ENCODE measurements at places on chromosomes 7 and 10.

DNA sequence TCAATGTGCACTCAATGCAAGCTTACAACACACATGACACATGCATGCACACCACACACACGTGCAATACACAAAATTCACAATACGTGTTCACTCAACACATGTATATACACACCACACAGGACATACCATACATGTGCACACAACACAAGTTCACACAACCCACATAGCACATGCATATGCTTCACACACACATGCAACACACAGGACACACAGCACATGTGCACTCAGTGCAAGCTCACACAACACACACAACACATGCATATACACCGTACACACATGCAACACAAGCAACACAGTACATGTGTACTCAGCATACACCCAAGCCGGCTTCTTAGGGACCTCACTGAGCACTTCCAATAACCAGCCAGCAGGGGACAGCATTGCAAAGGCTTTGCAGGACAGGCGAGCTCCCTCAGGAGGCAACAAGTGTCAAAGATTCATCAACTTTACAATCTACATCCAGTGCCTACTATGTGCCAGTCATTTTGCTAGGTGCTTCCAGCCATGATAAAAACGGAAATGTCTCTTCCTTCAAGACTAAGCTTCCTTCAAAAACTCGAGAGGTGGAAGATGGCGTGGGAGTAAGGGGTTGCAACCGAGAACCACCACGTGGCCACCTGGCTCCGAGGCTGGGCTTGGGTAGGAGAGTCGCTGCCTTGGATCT is 61.1 kb downstream of the JCAD start:
- peak; percentile 38 for DNase-seq

DNA sequence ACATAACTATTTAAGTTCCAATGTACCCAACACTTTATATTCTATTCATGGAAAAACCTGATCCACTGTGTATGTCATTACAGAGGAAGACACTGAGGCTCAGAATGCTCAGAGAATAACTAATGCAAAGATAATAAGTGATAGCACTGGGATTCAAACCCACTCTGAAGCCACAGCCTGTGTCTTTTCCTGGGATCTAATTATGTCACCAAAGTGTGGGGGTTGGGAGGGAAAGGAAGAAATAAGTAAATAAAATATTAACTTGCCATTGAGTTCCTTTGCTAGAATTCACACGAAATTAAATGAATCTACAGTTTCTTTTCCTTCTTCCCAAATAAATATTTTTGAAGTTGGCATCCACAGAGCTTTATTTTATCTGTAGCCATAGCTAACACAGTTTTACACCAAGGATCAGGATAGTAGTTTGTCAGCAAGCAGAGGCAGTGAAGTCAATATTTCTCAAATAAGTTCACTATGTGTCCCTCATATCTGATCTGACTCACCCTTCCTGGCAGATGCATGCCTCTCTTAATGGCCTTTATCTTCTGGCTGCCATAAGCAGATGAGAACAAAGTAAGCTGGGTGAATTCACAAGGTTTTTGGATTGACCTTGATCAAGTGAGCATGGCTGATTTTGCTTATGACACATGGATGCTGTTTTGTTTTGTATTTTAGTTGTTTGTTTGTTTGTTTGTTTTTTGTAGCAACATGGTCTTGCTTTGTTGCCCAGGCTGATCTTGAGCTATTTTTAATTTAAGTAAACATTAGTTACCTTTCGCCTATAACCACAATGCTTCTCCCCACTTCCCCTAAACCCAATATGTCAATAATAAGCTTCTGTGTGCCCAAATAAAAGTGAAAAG is 6.3 kb downstream of the RAPGEF5 start:
- no peak for DNase-seq

GRCh38 chr7:72446591-72447462 is 34.7 kb upstream of the CALN1 start:
- no peak for DNase-seq

- no peak for DNase-seq
These were observed 176.8 kb downstream of the TWIST1 start for GRCh38 chr7:18940593-18941134.

DNA sequence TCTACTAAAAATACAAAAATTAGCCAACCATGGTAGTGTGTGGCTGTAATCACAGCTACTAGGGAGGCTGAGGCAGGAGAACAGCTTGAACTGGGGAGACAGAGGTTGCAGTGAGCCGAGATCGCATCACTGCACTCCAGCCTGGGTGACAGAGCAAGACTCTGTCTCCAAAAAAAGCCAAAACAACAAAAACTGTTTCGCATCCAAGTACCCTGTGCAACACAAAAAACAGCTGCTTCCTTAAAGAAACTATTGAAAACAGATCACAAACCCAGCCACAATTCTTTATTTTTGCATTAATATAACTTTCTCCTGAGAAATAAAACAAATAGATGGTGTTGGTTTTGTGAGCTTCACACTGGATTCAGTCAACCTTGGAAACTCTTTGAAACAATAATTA is 112.1 kb upstream of the AFAP1L2 start:
- no peak for DNase-seq

DNA sequence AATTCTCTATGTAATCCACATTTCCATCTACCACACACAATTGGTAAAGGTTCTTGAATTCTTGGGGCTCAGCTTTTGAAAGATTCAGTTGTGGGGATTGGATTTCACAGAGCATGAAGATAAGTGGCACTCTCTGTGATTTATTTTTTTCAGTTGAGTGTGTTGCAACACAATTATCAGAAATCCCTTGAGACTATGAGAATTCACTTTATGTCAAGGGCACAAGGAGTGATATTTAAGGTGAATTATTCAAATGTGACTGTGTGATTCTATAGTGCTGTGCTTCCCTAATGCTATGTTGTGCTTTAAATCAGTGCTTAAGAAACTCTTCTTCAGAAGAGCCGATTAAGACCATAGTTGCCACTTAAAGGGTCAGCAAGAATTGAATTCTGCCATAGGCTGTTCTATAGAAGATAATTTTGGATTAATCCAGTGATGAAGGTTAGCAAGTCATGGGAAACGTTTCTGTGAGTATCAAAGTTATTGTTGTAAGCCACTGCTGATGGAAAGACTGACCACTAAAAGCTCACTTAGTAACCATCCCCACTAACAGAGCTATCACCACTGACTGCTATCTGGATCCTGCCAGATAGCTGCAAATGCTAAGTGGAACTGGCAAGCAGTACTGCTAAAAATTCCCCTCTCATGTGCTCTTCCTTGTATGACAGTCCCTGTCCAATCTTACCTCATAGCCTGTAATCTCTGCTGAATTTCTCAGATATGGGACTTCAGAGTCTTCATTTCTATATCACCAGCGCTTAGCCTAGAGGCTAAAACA is 134.0 kb upstream of the SEMA3D start:
- DNase-seq, result no peak

GRCh38 chr10:98268694-98269431 is 869 bp upstream of the LOXL4 start:
- DNase-seq, result peak; percentile 52

GRCh38 chr7:108380517-108380916 is 75.7 kb downstream of the NRCAM start:
- DNase-seq, result no peak

DNA sequence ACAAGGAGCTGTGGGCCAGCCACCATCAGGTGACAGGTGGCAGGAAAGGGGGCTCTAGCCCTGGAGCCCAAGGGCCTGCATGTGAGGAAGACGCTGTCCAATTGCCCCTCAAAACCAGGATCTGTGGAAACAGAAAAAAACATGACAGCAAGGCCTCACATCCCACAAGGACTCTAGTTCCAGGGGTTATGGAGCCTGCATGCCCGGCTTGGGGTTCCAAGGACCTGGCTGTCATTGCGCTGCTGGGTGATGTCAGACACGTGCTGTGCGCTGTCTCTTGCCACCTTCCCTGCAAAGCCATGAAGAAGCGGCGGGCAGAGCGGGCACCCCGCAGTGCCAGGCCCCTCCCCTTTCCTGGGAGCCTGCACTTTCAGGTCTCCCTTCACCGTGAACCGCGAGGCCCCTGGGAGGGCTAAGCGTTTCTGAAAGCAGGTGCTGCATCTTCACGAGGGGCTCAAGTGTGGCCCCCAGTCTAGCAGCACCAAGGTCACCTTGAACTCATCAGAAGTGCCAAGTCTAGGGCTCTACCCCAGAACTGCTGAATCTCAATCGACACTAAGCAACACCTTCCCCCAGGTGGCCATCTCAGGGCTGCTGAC is 15.1 kb upstream of the CRYGN start:
- DNase-seq, result no peak

DNA sequence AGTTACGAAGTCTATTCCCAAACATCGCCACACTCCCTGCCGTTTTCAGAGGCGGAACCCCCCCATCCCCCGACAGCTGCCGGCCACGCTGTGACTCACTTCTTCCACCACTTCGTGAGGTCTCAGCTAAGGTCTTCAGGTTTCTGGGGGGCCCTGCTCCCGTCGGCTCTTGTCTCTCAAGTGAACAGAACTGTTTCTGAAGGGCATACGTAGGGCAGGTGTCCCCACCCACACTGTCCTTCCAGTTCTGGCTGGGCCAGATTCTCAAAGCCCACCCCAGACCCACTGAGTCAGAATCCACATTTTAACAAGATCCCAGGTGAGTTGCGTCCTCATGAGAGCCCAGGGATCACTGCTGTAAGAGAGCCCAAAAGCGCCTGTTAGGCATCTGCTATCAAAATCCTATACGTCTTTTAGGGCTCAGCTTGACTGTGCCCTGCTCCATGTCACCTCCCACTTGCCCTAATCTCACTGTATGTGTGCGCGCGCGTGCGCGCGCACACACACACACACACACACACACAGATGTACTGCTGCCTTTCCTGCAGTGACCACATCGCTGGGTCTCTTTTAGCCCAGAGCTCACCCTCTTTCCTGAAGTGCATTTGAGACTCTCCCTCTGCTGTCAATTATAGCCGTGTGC is 78.8 kb downstream of the PROSER2 start:
- no peak for DNase-seq

DNA sequence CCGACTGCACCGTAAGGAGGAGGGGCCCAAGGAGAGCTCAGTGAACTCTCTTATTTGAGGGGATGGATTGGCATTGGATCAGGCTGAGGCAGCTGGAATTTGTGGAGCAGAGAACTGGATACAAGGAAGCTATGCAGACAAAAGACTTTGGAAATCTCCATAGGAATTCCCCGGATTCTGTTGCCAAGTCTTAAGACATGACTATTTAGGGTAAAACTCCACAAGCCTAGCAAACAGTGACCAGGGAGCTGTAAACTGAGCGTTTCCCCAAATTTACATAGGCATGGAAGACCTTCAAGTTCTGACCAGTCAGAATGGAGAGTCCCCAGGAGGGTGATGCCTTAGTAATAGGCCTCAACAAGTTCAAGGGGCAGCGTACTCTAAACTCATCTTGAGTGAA is 82.5 kb upstream of the PCBD1 start:
- DNase-seq, result no peak

DNA sequence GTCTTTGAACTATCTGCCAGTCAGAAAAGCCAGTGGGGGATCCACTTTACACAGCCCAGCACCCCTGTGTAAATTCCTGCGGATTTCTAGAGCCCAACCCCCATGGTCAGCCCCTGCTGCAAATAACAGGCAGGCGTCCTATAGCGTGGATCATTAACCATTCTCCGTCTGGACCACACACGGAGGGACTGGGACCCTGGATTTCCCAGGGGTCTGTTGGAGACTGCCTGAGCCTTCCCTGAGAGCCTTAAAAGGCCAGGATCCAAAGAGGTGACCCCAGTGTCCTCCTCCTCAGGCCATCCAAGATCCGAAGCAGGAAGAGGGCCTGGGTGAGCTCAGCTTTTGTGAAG is 11.2 kb upstream of the GRID1 start:
- no peak for DNase-seq

- no peak for DNase-seq
These were observed 76.5 kb downstream of the AFAP1L2 start for GRCh38 chr10:114327537-114328440.

DNA sequence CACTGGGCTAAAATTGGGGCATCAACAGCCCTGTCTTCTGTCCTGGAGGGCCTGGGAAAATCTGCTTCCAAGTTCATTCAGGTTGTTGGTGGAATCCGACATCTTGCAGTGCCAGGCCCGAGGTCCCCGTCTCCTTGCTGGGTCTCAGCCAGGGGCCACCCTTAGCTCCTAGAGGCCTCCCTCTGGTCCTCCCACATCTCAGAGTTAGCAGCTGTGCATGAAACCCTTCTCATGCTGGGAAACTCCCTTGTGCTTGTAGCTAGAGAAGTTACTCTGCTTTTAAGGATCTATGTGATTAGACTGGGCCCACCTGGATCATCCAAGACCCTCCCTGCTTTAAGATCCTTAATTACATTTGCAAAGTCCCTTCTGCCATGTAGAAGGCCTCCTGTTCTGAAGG is 15.3 kb downstream of the HIP1 start:
- DNase-seq, result no peak

DNA sequence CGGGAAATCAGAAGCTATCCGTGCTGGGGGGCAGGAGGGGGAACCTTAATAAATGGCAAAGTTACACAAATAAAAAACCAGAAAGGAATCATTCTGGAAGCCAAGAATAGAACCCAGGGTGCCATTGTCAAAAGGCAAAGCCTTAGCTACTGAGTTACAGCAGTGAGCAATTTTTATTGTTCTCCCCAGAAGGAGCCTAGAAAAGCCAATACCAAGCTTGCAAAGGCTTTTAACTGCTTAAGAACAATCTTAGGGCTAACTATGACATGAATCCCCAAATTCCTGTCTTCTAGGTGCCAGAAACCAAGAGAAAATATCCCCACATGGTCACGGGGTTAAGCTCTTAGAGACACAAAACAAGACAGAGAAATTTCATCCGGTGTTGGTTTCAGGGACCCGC is 482.7 kb downstream of the CCSER2 start:
- no peak for DNase-seq

DNA sequence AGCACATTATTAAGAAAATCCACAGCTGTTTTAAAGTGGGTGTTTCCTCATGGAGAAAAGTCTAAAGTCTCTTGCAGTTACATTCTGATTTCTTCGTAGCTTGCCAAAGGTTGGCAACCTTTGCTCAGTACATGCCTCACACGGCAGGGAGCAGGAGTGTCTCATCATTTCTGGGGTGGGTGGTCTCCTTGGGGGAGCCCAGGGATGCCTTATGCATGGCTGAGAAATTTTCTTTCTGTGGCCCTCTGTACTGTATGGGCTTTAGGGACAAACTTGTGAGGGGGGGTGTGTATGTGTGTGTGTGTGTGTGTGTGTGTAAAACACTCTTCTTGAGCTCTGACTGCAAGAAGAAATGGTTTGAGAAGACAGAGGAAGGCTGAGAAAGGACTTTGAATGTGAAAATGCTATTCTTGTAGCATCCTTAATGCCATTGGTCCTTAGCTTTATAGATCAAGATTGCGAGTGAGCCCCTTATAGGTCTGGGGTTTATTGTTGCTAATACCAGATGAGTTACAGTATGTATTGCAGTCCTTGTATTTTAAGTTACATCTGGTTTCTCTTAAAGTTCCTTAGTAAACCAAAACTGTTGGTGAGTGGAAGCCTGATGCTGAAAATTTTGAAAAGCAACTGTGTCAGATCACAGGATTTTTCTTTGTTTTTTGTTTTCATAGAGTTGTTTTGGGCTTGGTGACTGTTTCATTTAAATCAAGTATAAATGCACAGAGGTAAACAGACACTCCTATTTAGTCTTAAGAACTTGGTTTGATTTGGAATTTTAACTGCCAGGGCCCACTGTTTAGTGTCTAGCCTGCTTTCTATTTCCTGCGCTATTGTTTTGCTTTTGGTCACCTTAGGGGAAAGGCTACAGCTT is 242.0 kb downstream of the BICC1 start:
- no peak for DNase-seq
